ENCODE measurements at places on chromosomes 2 and 18.
A peak's percentile ranks its signal among the peaks of the same experiment; 100 is the strongest.

DNA sequence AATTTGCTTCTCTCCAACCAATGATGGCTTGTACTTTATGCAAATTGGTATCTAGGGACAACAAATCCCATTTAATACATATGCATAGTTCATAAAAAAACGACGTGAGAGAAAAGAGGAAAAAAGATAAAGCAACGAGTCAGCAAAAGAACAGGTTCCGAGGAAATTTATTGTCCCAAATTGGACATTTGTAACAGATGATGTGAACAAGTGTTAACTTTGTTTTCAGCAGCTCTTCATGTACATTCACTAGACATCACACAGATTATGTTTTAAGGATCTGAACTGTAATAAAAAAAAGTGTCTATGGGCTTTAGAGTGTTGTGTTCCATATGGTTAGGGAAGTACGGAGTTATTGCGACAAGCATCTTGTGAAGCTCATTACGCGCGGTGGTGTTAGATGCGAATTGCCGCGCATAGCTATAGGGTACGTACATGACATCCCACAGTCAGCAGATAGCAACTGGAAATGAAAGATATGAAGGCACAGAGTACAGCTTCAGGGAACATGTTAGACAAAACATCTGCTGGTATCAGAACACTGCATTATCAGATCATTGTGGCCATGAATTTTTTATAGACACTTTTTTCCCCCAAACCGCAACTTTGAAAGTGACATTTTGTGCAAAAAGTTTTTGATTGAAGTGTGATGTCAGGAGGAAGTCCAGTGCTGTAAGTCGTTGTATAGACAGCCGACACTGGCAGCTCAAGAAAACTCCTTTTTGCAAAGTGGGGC lies 1073.1 kb upstream of the FANCL start:
- no peak for DNase-seq

GRCh38 chr2:235212501-235213158 lies 260.8 kb downstream of the SH3BP4 start:
- DNase-seq = no peak

DNA sequence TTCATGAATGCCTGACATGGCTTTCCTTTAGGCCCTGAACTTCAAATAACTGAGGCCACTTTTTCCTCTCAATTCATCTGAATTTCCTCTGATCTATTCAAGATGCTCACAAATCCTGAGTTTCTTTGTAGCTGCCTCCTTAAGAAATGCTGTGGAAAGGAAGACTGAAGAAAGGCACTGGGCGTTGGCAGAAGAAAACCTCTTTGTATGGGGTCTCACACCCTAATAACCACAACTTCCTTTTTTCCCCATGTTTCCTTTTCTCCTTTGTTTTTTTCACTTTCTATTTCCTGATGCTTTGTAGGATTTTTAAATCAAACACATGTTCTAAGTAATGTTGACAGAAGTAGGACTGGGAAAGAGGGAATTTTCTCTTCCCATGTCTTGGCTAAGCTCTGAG lies 447.4 kb downstream of the CMPK2 start:
- no peak for DNase-seq

- no peak for DNase-seq
Measured at GRCh38 chr2:100812573-100812972, 7.4 kb upstream of the NPAS2 start.

- no peak for DNase-seq
Measured at GRCh38 chr18:61748004-61748403, 144.8 kb downstream of the RNF152 start.

DNA sequence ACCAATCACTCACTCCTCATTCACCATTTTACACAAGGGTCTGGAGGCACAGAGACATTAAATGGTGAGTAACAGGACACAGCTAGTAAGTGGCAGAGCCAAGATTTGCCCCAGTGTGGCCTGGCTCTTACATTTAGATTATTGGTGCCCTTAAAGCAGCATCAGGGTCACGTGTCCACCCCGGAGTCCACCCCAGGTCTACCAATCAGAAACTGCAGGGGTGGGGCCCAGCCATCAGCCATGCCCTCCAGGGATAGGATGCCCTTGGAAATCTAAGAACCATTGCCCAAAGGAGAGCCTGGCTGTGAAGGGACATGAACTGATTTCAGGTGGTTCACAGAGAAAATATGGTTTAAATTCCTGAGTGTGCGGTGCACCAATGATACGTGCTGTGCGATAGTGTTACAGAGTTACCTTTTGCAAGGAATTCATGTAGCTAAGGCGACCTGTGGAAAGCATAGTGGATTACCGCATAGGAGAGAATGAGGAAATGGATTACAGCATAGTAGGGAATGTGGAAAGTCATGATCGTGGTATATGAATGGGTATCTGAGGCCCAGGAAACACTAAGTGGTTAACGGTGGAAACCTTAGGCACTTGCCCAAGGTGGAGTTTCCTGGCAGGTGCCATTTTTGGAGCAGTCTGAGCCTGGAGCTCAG lies 17.8 kb downstream of the IGFBP5 start:
- no peak for DNase-seq

- DNase-seq = no peak
Measured at GRCh38 chr2:33436083-33436482, 40.4 kb upstream of the RASGRP3 start.

DNA sequence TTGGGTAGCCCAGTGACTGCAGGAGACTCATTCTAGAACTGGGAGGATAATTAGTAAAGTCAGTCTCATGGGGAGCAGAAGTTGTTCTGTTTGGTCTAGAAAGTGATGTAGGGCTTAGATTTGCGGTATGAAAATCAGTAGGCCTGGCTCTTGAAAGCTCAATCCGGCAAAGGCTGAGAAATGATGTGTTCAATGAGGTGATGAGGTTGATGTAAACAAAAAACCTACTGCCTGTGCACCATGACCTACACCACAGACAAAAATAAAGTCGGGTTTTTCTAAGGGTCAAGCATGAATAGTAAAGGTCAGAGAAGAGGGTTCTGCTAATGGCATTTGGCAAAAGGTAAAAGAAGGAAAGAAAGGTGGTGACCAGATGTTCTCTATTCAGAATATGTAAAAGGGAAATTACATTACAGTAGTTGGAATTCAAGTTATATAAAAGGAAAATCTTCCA lies 80.8 kb upstream of the COL5A2 start:
- no peak for DNase-seq

DNA sequence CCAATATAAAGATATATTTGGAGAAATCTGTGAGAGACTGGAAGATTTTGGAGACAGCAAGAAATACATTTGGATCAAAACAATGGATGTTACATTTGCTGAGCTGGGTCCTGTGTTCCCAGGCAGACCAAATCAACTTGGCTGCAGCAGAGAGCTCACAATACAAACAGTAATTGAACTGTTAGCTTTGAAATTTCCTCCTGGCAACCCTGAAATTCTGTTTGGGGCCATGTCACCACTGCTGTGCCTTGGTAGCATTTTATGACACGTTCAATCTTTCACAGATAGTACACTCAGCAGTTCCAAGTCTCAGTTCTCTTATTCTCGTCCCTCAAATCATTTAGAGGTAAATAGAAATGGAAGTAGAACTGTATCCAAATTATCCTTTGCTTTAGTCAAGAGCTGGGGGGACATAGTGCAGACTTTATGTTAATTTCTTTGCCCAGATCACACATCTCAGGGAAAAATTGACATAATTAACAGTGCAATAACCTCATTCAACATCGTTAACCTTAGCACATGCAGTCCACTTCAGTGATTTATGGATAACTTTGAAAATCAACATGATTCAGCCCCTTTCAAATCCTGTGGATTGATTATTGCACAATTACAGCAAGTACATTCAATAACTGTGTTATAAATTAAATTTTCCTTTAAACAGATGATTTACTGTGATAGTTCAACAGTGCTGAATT lies 277.4 kb upstream of the MC4R start:
- DNase-seq = no peak

DNA sequence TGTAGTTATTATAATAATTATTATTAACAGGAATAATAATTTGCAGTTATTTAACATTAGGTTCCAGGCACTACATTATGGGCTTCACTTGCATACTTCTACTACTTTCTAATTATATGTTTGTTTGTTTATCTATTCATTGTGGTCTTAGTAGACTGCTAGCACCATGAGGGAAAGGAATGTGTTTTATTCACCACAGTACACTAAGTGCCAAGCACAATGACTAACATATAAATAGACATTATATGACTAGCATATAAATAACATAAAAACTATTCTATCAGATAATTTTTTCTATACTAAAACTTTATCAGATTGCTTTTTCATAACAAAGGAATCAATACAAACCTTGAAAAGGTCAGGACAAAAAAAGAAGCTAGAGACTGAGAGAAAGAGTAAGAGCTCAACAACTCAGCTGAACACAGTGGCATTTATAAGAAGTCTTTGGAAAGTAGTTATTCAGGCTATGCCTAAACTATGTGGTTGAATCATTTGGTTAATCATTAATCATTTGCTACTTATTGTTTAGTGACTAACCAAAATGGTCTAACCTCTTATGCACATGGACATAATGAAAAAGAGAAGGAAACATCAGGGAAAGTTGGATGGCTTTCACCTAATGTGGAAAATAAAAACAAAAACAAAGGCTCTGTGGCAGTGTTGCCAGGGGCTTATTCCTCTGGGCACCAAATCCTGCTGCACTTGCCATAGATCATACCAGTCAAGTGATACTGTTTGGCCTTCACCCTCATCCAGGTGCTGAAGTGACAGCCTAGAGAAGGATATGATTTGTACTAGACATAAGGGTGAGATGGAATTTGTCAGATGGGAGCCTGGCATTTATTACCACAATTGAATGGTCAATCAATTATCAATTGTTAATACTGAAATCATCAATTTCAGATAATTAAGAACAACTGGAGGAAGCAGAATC lies 174.9 kb downstream of the ETAA1 start:
- no peak for DNase-seq

DNA sequence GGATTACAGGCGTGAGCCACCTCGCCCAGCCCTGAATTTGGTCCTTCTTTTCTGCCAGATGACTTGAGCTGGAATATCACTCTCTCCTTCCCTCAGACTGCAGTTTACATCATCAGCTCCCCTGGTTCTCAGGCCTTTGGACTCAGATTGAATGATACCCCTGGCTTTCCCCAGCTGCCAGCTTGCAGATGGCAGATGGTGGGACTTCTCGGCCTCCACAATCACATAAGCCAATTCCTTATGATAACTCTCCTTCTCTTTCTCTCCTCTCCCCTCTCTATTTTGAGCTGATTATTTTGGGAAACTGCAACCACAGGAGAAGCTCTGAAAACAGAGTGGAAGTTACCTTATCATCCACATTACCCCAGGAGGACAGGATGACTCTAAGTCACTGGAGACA lies 33.4 kb upstream of the ATP8B1 start:
- DNase-seq = no peak

DNA sequence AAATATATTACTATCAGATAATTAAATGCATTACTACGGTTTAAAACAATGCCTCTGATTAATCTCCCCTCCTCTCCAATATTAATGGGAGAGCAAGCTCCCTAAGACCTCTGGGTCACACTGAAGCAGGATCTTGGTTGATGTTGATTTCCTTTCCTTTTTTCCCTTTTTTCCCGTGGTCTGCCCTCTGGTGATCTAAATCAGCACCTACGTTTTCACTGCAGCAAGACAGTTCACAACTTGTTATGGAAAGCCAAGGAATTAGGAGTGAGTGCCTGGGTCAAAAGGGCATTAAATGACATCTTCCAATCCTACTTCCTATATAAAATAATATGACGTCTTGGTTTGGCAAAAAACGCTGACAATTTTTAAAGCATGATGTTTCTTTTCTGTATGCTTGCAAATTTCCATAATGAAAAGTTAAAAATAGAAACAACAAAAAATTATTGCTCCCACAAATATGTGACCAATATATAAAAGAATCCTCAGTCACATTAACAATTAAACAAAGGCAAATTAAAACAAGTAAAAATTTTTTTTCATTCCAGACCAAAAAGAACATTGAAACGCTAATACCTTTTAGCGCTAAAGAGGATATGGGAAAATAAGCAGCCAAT lies 7.9 kb upstream of the CFAP36 start:
- no peak for DNase-seq

DNA sequence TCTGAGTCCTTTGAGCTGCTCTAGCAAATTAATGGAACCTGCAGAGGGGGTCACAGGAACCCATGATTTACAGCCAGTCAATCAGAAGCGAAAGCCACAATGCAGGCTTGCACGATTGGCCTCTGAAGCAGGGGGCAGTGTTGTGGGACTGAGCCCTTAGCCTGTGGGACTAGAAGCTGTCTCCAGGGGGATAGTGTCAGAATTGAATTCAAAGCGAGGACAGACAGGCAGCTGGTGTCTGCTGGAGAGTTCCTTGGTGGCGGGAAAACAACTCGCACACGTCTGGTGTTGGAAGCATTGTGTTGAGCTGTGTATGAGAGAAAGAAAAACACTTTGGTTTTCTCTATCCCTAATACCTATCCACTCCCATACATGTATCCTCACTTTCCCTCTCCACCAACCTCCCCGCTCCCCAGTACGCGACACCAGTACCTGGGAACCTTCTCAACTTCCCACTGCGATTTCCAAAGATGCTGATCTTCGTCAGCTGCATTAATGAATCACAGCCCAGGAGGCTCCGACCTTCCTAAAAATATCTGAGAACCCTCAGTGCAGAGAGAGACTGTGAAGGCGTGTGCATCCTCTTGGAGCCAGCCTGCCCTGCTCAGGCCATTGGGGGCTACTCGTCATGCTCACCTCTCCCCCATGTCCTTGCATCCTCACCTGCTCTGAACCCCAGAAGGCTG lies 88.2 kb downstream of the HS1BP3 start:
- DNase-seq = peak; percentile 32

GRCh38 chr2:224498991-224499390 lies 86.2 kb downstream of the CUL3 start:
- no peak for DNase-seq

DNA sequence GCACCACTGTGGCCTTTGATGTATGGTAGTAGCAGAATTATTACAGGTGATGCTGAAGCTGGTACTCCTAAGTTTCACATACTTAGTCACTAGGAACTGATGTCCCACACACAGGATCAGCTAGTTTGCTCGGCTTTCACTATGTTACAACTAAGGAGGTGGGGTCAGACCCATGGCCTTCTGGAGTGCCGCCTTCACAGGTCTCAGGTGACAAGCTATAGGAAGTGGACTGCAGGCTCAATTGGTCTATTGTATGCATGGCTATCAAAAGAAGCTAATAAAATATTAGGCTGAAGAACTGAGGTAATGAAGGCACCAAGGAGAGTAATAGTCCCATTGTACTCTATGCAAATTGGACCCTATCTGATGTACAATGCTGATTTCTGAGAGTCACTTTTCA lies 170.6 kb downstream of the DLGAP1 start:
- no peak for DNase-seq

Data from NAMALWA (cell line).